ENCODE measurements at places on chromosomes 1 and 21. TPM values are rescaled to one million over a fixed set of nuclear protein-coding genes. Genes with fewer than 3 reads are reported as not detected.

GRCh38 chr1:24961961-24962861 is 32.1 kb upstream of the RUNX3 start:
- DNase-seq, result no peak

Gene ECM1
- 17.2 TPM for total RNA-seq

GRCh38 chr1:35633547-35633946 is 7.8 kb downstream of the PSMB2 start:
- no peak for DNase-seq

- no peak for DNase-seq
Observed at GRCh38 chr1:218600968-218601367, 255.8 kb downstream of the TGFB2 start.

Gene PRRX1
- 65.4 TPM for total RNA-seq

DNA sequence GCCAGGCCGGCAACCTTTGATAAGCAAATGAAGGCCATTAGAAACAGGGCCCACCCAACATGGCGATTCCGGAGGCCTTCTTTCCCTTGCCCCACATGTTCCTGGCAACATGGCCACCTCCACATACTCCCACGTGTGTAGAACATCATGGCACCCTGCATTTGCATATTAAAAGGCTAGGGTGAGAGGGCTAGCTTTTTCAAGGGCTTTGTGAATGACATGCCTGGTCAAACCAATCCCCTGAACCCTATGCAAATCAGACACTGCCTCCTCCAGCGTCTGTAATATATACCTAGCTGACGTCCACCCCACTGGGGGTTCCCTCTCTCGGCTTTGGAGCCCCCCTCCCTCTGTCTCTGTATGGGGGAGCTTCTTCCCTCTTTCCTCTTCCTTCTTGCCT is 1.6 kb downstream of the ADCY10 start:
- DNase-seq, result no peak

DNA sequence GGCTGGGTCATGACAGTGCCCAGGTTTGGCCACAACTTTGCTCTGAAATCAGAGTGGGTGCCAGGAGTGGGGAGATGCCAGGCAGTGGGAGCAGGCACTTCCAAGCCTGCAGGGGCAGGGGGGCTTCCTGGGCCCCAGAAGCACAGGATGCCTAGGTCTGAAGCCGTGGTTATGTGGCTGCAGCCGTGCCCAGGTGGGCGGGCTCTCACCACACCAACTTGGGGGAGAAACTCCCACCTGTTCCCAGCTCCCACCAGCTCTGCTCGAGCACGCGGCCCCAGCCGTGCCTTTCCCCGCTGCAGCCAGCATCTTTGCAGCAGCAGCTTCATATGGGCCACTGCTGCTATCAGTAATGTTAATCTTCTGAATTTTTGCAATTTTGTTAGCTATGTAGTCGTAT is 331.4 kb downstream of the USP25 start:
- no peak for DNase-seq

- peak; percentile 80 for DNase-seq
Observed at GRCh38 chr1:165907256-165907857, 79.9 kb downstream of the UCK2 start.

Data from IMR-90 (cell line).